ENCODE measurements at places on chromosomes 6 and 20.

- no peak for DNase-seq
These were observed 319.8 kb downstream of the FRK start for GRCh38 chr6:115740907-115741306.

GRCh38 chr6:74642101-74642500 is 563.8 kb downstream of the COL12A1 start:
- no peak for DNase-seq

DNA sequence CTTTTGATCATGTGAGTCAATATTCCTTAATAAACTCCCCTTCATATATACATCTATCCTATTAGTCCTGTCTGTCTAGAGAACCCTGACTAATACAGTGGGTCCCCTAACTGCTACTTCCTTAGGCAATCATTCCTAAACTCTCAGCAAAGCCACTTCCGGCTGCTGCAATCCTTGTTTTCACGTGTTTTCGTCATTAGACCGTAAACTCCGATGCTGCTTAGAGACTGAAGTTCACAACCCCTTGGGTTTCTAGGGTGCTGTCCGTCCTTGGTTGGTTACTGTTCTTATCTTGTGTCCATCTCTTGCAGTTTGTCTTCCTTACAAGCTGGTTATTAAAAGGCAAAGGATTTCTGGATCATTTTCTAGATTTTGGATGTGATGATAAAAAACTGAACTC is 106.4 kb downstream of the GMPR start:
- no peak for DNase-seq

DNA sequence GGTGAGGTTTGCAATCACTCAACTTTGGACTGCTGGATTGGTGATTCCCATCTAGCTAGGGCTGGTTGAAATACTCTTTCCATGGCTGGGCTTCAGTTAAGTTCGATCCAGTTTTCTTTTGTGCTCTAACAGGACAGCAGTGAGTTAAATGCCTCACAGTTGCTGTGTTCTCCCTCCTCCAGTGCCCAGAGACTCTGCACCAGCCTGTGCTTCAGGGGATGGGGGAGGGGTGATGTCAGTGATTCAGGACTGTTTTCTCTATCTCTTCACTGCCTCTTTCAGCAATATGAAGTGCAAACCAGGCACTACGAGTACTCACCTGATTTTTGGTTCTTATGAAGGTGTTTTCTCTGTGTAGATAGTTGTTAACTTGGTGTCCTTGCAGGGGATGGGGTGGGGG is 88.2 kb upstream of the FAM83B start:
- no peak for DNase-seq

- no peak for DNase-seq
These were observed 3.2 kb upstream of the TGM3 start for GRCh38 chr20:2292416-2293110.

DNA sequence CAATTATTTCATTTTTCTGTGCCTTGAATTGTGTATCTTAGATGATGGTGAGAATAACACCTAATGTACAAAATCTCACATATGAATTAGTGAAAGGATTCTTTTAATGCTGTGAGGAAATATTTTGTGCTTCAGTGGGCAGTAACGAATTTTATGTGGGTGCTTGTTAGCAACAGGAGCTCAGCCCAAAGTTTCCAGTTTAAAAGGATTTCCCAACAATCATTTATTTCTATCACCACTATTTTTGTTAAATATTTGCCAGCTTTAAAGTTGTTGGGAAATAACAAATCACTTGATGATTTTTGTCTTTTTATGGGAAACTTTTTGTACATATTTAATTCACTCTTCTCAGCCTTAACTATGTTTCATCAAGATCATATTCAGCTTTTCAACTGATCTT is 111.8 kb downstream of the QKI start:
- no peak for DNase-seq

GRCh38 chr6:95576218-95576997 is 927 bp upstream of the MANEA start:
- DNase-seq: no peak

GRCh38 chr20:18267815-18268214 is 20.5 kb upstream of the ZNF133 start:
- no peak for DNase-seq

- DNase-seq: no peak
These were observed 226.4 kb upstream of the ZNF217 start for GRCh38 chr20:53819973-53820451.

DNA sequence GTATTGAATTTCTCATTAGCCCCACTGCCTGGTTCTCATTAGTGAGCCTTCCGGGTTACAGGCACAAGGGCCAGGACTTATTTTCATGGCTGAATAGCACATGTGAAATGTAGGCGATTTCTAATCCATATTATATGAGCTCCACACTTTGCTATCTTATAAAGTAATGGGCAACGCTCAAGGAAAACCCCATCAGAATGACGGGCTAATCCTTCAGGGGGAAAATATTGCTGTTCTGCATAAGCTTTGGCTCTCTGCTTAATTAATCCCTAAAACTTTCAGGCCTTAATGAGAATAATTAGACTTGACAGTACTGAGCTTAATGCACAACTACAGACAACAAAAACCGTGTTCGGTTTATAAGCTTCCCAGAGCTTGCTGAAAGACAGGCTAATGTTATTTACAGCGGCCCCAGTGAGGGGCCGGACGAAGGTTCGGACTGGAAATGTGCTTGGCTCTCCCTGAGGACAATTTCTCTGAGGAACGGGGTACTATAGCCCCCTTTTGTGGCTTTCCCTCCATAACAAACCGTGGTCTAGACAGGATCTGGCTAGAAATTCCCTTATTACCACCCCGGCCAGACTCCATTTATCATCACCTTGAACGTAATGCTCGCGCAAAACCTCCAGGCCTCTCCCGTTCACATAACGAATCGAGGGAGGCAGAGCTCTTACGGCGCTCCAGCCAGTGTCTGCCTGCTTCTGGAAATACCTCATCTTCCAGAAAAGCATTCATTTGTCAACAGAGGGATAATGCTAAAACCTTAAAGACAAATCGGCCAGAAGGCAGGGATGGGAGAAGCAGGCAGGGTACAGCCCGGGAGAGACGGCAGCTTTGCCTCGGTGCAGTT is 164.5 kb downstream of the CD83 start:
- no peak for DNase-seq

DNA sequence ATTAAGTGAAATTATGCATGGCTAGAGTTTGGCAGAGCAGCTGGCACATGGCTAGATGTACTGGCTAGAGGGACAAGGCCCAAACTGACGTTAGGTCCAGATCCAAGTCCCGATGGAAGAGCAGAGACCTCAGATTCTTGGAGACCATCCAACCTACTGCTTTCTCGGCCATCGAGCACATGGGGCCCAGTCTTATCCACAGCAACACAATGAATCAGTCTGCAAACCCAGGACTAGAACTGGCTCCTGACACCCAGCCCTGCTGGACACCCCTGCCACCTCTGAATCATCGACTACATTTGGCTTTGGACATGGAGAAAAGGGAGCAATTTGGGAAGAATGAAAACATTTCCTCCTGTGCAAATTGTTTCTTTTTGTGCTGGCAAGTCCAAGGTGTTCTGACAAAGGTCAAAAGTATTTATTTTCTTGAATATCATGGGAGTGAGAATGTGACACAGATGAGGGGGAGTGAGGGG is 23.9 kb upstream of the YWHAB start:
- DNase-seq: no peak

DNA sequence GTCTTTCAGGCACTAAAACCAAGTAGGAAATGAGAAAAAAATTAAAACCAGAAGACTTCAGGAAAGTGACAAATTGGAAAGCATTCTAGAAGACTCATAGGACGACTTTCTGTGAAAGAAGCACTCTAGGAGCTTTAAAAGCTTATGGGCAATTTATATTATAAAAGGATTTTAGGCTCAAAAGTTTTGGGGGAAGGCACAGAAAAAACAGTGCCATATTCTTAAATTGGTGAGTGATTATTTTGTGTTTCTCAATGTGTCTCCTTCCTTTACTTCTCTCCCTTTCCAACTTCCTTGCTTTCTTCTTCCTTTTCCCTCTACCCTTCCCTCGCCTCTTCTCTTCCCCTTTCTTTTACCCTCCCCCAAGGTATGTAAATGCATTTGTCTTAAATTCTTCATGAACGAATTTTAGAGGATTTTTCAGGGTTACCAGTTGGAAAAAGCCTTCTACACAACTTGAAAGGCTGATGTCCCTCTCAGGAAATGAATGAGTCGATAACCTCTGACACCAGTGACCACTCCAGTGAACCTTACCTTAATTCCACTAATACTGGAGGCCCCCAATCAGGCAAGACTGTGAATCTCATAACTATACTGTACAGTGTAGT is 2.6 kb upstream of the LIN28B start:
- no peak for DNase-seq

Measured in activated CD8-positive, alpha-beta memory T cell treated with anti-CD3 and anti-CD28 coated beads for 1 hour (primary cell).